ENCODE measurements at places on chromosomes 3 and 15.

DNA sequence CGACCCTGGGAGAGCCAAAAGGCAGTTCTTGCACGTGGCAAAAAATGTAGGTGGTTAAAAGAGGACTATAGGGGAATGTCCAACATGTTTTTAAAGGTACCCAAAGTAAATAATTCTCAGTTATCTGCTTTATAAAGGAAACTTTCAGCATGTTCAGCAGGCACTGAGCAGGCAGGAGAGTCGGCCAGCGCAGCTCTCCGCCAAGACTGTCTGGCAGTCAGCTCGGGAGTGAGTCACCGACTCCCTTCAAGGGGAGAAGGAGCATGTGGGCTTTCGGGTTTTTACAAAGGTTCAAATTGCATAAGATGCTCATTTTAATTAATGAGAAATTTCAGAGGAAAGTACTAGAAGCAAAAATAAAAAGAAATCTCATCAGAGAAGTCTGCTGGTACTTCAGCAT, 7.0 kb downstream of the GABRA5 start:
- no peak for DNase-seq

DNA sequence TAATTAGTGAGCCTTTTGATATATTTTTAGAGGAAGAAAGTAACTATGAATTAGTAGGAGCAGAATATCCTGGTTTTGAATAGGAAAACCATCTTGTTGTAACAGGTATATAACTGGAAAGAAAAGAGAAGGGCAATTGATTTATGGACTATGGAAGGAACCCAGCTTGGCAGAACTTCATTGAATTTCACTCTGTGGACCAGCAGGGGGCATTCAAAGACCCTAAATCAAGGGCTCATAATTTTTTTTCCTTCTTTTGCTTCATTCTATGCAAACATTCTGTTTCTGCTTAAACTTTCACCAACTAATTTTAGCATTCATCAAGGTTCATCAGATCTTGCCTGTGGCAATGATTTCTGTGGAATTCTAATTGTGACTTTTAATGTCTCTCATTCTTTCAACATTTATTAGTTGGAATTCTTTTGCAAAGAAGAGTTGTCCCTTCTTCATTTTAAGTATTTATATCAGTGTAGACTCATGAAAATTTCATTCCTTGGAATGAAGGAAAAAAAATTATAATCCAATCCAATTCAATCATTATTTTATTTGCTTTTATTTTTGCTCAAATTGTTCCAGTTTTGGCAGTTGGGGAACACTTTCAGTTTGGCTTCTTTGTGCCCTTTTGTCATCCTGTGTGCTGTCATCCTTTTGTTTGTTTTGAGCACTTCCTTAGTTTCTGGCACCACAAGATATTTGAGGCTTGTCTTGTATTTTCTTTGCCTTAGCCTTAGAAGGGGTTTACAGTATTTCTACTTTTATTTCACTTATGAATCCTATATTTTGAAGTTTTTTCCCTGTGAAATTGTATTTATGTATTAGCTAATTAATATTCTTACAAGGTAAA, 30.4 kb downstream of the NXPE3 start:
- no peak for DNase-seq

GRCh38 chr3:25355034-25355885, 72.8 kb upstream of the RARB start:
- DNase-seq: no peak

GRCh38 chr15:99385005-99385669, 133.9 kb downstream of the LRRC28 start:
- no peak for DNase-seq
